ENCODE measurements at places on chromosomes 11 and 22.

- DNase-seq, result no peak
Observed at GRCh38 chr11:102201776-102202175, 91.5 kb downstream of the YAP1 start.

GRCh38 chr22:38347944-38348750 lies 30.9 kb upstream of the CSNK1E start:
- DNase-seq, result no peak

DNA sequence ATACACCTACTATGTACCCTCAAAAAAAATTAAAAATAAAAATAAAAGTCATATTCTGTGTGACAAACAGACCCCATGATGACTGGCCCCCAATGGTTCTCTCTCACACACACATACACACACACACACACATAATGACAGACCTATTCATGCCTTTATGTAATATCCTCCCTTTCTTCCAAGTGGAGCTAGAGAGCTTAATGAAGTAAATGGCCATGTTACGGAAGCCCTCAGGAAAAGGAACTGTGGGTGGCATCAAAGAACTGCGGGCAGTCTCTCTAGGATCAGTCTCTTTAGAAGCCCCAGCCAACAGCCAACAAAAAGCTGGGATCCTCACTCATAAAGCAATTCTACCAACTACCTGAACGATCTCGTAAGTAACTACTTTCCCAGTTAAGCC lies 125.5 kb downstream of the SIK3 start:
- no peak for DNase-seq

DNA sequence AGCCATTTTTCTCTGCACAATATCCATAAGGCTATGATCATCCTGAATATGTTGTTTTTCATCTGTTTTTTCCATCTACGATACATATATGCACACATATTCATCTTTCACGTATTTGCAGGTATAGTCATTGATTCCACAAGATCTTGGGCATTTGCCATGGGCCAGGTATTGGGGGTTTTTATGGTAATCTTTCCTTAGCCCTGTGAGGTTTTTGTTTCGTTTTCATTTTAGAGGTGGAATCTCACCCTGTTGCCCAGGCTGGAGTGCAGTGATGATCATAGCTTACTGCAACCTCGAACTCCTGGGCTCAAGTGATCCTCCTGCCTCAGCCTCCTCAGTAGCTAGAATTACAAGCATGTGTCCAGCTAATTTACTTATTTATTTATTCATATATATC lies 20.0 kb downstream of the CD6 start:
- no peak for DNase-seq

- DNase-seq, result peak; percentile 67
Observed at GRCh38 chr22:37316875-37317371, 34.6 kb downstream of the CYTH4 start.

- DNase-seq, result no peak
Observed at GRCh38 chr11:83723999-83724398, 437.8 kb upstream of the CCDC90B start.

GRCh38 chr22:39359659-39360195 lies 9.9 kb downstream of the SYNGR1 start:
- no peak for DNase-seq

DNA sequence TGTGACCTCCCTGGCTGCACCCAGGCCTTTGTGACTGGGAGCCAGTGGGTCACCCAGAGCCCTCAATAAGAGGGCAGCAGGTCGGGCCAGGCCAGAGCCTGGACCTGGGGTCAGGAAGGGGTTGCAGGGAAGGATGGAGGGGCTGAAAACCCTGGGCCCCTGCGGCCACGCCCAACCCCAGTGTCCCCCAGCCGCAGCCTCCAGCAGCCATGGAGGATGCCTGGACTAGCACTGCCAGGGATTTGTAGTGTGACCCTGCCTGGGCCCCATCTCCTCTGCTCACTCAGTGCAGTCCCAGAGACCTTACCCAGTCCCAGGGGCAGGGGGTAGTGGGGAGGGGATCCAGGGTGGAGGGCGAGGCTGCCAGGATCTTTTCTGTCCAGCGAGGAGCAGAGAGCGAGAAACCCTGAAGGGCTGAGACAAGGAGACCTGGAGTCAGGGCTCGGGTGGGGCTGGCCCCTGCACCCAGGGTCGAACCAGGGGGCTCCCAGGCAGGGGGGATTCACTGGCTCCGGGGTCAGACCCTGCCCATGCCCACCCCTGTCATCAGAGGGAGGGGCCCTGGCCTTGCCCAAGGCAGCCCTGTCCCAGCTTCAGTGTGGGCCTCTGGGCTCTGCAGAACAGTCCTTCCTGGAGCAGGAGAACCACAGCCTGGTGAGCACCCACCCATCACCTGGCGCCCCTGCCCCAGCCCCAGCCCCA lies 187.5 kb downstream of the IGLL1 start:
- DNase-seq, result no peak

DNA sequence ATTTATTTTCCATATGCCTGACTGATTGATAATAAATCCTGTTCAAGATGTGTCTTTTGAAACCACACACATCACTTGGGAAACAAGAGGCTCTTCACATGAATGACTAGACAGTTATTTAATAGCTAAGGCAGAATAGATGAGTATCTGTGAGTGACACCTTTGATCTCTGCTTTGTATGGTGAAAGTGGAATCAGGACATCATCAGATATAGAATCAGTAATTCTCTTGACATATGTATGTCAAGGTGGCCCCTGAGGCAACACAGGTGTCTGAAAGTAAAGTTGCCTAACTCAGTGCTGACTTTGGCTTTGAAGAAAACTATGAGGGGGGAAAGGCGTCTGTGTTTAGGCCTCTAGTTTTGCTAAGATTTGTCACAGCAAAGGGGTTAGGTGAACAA lies 11.5 kb upstream of the CASP4 start:
- no peak for DNase-seq

GRCh38 chr11:2444821-2445745 lies at the start of gene KCNQ1:
TSS of gene KCNQ1 (plus strand) at chr11:2445008. CDS start at chr11:2445099, 91 bp downstream.
- peak; percentile 42 for DNase-seq

- no peak for DNase-seq
Observed at GRCh38 chr22:47027766-47028165, 265.3 kb downstream of the TBC1D22A start.

GRCh38 chr11:12409621-12410005 lies 32.2 kb downstream of the PARVA start:
- DNase-seq, result no peak

- DNase-seq, result no peak
Observed at GRCh38 chr11:88521799-88522201, 184.3 kb upstream of the CTSC start.

GRCh38 chr22:39349506-39349966 lies 255 bp upstream of the SYNGR1 start:
- DNase-seq, result peak; percentile 24

DNA sequence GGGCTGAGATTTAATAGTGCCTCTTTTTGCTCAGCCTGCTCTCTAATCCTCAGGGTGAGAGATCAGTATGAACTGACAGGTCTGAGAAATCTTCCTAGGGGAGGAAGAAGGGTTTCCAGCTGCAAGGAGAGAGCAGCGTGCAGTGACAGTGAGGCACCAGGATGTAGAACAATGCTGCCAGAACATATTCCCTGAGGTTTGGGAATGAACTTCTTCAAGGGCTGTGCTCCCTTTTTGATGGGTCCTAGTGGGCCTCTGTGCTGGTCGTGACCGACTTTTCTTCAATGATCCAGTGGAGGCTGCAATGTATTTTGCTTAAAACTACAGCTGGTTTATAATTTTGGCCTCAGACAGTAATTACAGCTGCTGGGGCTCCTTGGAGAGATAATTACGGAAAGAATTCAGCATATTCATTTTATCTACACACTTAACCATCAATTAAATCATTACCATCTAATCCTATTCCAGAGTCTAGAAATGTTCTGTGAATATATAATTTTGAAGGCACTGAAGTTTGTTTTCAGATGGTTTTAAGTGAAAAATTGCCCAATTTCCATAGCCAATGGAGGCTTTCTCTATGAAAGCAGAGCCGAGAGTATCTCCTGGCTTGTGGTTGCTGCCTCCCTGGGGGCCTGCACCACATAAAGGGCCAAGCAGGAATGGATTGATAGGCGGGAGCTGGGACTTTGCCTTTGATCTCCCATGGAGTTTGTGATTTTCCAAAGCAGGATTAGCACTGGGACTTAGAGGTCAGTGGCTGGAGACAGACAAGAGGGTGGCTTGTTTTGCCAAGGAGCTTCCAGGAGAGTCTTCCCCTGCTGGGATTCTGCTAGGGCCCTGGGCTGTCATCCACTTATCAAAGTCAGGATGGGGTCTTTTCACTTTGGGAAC lies 41.0 kb upstream of the OLFML1 start:
- DNase-seq, result no peak

DNA sequence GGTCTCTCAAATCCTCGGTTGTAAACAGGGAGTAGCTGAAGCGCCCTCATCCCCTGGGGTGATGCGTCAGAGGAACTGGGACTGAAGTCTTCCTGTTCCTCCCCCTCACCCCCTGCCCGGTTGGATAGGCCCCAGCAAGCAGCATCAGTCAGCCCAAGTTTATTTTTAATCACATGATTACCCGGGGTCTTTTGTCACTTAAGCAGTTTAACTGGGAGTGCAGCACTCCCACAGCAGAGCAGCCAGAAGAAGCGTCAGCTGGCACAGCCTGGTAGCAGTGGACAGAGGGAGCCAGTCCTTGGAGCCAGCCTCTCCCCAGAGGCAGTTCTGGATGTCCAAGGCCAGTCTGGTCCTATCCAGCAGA lies 342.1 kb downstream of the CTTN start:
- DNase-seq, result no peak

DNA sequence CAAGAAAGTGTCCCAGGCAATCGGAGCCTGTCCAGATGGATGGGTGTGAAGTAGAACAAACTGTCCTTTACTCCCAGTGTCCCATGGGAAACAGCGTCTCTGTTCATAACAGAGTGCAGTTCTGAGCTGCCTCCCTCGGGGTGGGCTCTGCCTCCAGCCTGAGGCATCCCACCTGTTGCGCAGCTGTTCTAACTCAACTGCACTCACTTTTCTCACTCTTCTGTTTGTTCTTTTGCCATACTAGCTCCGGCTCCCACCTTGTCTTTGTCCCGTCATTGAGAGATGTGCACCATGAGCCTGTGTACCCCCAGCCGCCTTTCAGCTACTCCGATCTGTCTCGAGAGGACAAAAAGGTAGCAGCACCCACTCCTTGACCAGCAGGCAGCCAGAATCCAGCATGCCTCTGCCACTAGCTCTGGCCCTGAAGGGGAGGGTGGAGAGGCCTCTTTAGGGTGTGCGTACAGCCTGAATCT lies 20.7 kb upstream of the CDC42EP2 start:
- no peak for DNase-seq

DNA sequence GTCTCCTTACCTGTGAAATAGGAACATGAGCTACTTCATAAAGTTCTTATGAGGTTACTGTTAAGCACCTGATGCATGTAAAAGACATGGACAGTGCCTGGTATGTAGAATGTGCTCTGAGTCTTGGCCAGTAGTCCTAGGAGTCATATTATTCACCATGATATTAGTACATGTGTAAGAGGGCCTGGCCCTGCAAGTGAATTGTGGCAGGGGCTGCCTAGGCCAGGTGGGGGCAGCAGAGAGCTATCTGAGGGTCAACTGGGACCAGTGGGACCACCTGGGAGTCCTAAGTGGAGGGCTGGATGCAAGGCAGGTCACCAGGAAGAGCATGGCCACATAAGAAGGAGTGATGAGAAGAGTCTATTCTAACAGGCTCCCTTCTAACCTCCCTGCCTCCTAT lies 529.5 kb downstream of the SOX6 start:
- DNase-seq, result peak; percentile 2

DNA sequence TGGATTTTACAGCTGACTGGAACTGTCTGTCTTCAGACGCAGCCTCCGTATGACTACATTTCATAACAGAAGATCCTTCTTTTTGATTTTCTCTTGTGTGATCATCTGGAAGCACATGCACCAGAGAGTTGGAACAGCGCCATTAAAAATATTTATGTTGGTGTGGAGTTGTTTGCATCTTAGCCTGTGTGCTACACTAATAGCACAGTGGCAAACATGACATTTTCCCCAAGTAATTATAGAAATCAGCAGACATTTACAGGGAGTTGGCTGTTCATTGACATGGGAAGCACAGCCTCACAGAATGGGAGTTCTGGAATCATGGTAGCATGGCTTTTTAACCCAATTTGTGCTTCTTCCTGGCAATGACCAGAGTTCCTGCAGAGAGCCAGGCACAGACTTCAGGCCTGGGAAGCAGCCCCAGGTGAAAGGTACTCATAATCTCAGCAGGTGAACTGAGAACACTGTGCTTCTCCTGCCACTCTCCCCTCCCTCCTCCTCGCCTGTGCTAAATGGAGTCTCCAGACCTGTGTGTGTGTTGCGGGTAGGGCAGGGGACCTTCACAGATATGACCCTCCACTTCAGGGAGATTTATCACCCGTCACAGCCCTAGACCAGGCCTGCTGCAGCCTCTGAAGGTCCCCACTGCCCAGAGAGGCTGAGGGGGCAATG lies 82.8 kb upstream of the PLET1 start:
- DNase-seq, result no peak

- no peak for DNase-seq
Observed at GRCh38 chr11:125468852-125469251, 27.2 kb downstream of the FEZ1 start.

DNA sequence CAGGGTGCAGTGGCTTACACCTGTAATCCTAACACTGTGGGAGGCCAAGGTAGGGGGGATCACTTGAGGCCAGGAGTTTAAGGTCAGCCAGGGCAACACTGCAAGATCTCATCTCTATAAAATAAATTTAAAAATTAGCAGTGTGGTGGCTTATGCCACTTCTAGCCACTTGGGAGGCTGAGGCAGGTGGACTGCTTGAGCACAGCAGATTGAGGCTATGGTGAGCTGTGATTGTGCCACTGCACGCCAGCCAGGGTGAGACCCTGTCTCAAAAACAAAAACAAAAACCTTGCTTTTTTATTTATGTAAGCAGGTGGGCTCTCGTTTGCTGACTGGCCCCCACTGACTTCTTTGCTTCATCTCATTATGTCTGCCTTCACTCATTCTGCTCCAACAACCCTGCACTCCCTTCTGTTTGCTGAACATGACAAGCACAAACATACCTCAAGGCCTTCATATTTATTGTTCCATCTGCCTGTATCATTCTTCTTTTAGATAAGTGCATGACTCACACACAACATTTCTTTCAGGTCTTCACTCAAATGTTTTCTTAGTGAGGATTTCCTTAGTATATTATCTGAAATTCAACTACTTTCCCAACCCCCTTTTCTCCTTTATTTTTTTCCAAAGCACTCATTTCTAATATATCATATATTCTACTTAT lies 32.4 kb upstream of the CLNS1A start:
- no peak for DNase-seq

DNA sequence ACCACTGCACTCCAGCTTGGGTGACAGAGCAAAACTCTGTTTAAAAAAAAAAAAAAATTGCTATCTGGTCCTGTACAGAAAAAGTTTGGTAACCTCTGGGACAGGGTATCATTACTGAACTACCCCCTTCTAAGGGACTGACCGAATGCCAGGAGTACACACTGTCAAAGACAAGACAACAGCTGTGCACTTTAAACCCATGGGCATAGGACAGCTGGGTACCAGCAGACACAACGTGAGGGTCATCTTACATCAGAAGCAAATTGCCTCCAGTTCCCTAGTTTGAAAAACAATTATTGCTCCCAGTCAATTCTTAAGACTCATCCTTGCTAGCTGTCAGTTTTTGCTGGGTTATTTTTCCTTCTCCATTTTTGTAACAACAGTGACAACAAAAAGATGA lies 17.8 kb downstream of the CD59 start:
- no peak for DNase-seq
